SK-N-SH (cell line): ENCODE measurements at places on chromosomes 4 and X.

- no peak for DNase-seq
- no peaks in the 10 kb centered on the region for H3K27me3 ChIP-seq
- no peaks in the 10 kb centered on the region for H3K36me3 ChIP-seq
- no peak overlapping the region for H3K4me3 ChIP-seq
Measured at GRCh38 chr4:34139346-34139745, 2105.0 kb downstream of the ARAP2 start.

GRCh38 chrX:14051416-14051815 is 21.7 kb upstream of the GEMIN8 start:
- H3K4me1 ChIP-seq: no peaks in the 10 kb centered on the region
- no peak overlapping the region for H3K4me3 ChIP-seq
- no peaks in the 10 kb centered on the region; the same call in 1 of the 2 replicates for H3K27me3 ChIP-seq

GRCh38 chr4:69849969-69850368 is 10.0 kb downstream of the SULT1E1 start:
- no peaks in the 10 kb centered on the region; the same call in 1 of the 2 replicates for H3K36me3 ChIP-seq
- H3K4me3 ChIP-seq: no peak overlapping the region
- no peaks in the 10 kb centered on the region for H3K27me3 ChIP-seq
- no peak for DNase-seq
- 0 out of 2 replicates have a peak, but pooled peaks cover 8% of the 10 kb centered on the region for H3K4me1 ChIP-seq

GRCh38 chr4:22921936-22922335 is 229.2 kb downstream of the GBA3 start:
- no peak overlapping the region for H3K27ac ChIP-seq
- H3K4me1 ChIP-seq: no peaks in the 10 kb centered on the region
- H3K4me3 ChIP-seq: no peak overlapping the region

- no peak for DNase-seq
- H3K4me3 ChIP-seq: no peak overlapping the region
- H3K27ac ChIP-seq: no peak overlapping the region
- no peaks in the 10 kb centered on the region for H3K27me3 ChIP-seq
Measured at GRCh38 chr4:8110071-8110986, 48.3 kb downstream of the ABLIM2 start.

DNA sequence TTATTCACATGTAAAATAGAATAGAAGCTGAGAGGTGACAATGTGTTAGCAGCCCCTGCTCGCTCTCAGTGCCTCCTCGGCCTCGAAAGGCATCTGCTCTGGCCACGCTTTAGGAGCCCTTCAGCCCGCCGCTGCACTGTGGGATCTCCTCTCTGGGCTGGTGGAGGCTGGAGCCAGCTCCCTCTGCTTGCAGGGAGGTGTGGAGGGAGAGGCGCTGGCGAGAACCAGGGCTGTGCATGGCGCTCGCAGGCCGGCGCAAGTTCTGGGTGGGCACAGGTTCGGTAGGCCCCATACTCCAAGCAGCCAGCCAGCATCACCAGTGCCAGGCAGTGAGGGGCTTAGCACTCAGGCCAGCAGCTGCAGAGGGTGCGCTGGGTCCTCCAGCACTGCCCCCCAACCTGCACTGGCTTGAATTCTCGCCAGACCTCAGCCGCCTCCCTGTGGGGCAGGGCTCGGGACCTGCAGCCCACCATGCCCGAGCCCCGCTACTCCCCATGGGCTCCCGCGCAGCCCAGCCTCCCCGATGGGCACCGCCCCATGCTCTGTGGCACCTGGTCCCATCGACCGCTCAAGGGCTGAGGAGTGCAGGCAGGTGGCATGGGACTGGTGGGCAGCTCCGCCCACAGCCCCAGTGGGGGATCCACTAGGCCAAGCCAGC is 1346.7 kb upstream of the IGFBP7 start:
- H3K27ac ChIP-seq: no peak overlapping the region
- H3K4me3 ChIP-seq: no peak overlapping the region
- DNase-seq: no peak

GRCh38 chr4:93320356-93320755 is 508.2 kb upstream of the ATOH1 start:
- no peak overlapping the region for H3K4me3 ChIP-seq
- no peaks in the 10 kb centered on the region for H3K4me1 ChIP-seq
- H3K36me3 ChIP-seq: no peaks in the 10 kb centered on the region
- H3K27me3 ChIP-seq: no peaks in the 10 kb centered on the region
- DNase-seq: no peak
